ENCODE measurements at places on chromosomes 7 and 10.

GRCh38 chr7:25834050-25834449 is 317.9 kb upstream of the NFE2L3 start:
- DNase-seq: no peak

- no peak for DNase-seq
Observed at GRCh38 chr10:10544890-10545289, 472.8 kb upstream of the CELF2 start.

DNA sequence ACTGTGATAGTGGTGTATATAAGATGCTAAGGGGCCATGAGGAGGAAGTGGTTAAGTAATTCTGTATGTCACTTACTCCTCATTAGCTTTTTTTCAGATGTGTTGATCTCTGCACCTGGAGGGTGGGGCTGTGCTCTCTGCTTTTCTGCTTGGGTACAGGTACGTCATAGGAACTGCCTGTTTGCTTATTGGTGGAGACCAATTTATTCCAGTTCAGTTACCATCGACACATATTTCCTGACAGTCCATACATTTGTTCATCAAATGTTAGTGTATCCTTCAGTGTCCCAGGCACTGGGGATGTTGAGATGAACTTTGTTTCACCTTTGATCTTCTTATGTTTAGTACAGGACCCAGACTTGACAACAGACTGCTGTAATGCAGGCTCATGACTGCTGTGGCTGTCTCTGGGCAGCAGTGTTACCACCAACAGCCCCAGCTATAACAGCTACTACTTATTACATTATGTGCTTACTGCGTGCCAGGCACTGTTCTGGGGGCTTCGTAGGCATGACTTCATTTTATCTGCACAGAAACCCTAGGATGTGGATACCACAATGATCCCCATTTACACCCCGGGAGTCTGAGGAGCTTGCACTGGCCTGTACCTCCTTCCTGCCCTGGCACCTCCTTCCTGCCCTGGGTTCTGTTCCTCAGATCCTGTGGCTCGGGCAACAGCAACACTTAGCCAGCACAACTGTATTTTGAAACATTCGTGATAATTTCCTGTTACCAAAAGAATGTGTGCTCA is 87.4 kb downstream of the BUB3 start:
- no peak for DNase-seq

- DNase-seq: no peak
Observed at GRCh38 chr10:113965683-113966082, 78.0 kb upstream of the ADRB1 start.
